ENCODE measurements at places on chromosomes 1 and 21.

DNA sequence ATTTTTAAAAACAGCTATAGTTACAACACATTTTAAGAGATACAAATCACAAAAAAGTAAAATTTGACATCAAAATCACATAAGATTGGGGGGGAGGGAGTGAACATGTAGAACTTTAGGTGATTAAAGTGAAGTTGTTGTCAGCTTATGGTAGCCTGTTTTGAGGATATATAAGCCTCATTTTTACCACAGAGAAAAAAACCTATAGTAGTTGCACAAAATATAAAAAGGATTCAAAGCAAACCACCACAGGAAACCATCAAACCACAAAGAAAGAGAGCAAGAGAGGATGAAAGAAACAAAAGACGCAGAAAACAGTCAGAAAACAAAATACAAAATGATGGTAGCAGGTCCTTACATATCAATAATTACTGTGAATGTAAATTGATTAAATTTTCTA lies 291.9 kb upstream of the DEPDC1 start:
- DNase-seq = no peak

DNA sequence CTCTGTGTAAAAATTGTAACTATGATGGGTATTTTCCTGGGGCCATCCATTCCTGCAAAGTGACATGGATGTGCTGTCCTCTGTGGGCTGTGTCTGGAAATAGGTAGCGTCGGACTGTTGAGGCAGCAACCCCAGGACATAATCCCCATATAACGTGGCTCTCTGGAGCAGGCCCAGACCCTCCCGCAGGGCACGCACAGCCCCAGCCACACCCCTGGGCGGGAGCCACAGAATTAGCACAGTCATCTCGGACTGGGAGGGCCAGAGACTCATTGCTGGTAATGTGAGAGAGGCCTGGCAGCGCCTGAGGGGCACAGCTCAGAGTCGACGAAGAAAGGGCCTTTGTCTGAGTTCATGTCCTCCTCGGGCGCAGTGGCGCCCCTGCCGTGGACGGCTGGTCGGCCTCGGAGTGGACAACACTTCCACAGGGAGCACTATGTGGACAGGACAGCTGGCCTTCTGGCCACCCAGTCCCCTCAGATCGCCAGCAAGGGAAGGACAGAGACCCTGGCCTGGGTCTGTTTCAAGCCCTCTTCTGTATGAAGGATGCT lies 20.1 kb downstream of the SIM2 start:
- no peak for DNase-seq

GRCh38 chr1:193545171-193545570 lies 358.8 kb upstream of the B3GALT2 start:
- no peak for DNase-seq

DNA sequence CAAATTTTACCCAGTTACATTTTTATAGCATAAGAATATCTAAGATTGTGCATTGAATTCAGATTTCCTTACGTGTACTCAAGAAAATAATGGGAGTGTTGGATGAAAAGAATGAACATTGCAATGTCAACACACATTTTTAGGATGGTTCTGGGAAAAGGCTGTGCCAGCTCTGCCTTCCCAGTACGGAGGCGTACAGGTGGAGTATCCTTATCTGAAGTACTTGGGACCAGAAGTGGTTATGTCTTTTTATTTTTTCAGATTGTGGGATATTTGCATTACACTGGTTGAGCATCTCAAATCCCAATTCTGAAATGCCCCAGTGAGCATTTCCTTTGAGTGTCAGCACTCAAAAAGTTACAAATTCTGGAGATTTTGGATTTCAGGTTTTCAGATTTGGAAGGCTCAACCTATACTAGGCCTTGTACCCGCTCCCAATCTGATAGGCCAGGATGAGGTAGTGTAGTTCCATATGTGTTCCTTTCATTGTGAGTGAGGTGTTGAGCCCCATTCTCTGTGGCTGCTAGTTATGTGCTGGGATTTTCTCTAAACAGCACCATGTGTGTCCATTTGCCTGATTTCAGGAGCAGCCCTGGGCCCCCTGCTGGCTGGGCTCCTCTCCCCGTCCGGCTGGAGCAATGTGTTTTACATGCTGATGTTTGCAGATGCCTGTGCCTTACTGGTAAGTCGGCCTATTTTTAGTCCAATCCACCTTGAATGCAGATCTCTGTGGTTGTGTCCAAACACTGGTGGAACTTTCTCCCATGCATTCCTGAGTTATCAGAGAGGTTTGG lies 60.8 kb downstream of the SLC37A1 start:
- no peak for DNase-seq

- no peak for DNase-seq
These were observed 11.9 kb downstream of the SLC41A1 start for GRCh38 chr1:205800981-205801703.

- DNase-seq = no peak
These were observed 32.0 kb upstream of the EPHA8 start for GRCh38 chr1:22531251-22531650.

DNA sequence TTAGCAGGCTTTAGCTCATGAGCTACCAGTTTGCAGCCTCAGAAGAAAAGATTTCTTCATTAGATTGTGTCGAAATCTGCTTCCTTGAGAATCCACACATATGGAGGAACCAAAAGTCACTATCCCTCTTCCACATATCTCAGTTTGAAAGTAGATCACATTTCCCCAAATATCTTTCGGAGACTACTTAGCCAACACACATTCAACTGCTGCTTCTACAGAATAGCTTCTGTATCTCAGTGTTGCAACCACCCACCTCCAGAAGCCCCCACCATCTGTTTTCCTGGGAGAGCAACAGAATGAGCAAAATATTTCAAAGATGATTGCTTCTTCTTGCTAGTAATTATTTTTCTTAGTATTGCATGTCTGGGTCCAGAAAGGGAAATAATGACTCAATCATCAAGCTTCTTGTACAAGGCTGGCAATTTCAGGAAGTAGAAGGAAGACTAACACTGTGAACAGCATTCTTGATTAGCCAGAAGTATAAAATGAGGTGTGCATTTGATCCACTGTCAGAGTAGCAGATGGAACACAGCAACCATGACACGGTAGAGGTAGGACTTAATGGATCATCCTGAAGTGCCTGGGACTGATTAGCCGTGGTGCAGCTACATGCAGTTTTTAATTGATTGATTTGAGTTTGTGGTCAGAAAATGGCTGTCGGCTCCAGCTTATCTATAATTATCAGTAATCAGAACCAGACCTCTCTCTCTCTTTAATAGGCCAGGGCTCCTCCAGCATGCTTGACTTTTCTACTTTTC lies 24.9 kb downstream of the ZC3H11B start:
- no peak for DNase-seq

Measured in ascending aorta (tissue), 2 donors.